EL (cell line): ENCODE measurements at places on chromosomes 6 and 20.
A peak's percentile ranks its signal among the peaks of the same experiment; 100 is the strongest.

GRCh38 chr6:93176070-93176469 is 243.3 kb downstream of the EPHA7 start:
- no peak for DNase-seq

- no peak for DNase-seq
Measured at GRCh38 chr20:57173041-57173440, 93.4 kb downstream of the BMP7 start.

DNA sequence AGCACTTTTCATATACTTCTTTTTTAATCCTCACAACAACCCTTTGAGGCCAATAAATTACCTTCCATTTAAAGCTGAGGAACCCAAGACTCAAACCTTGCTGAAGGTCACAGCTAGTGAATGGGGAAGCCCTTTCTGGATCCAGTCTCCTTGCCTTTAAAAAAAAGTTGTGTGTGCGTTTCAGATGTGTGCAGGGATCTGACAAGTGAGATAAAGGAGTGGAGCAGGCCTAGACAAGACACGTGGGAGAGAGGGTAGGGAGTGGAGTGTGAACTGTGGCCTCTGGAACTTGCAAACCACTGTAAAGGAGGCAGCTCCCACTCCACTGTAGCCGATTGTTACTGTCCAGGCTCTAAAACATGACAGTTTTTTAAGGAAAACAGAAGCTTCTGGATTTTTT is 1.9 kb downstream of the KLHL32 start:
- no peak for DNase-seq

DNA sequence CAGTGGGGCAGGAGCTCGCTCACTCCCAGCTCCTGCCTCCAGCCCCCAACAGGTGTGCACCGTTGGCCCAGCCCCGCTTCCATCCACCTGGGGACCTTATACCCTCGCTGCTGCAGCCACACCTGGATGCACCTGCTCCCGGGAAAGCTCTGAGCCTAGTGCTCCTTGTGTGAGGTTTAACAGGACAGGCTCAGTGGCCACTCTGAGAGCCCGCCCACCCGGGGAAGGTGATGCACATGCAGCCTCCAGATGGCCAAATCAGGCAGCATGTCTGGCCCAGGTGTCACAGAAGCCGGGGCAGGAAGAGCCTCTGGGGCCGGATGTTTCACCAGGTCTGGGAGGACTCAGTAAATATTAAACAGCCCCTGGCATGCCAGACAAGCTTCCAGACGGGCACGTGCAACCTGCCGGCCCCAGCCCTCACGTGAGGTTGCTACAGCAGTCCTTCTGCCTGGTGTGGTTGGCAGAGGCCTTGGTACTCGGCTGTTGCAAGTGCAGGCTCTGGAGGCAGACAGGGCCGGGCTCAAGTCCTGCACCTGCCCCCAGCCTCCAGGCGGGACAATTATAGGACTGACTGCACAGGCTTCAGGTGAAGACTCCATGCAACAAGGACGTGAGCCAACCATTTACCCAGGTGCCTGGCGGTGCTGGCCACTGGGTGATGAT is 66.9 kb downstream of the RIPOR3 start:
- no peak for DNase-seq

GRCh38 chr6:164546263-164546662 is 763.1 kb downstream of the C6orf118 start:
- DNase-seq, result no peak

DNA sequence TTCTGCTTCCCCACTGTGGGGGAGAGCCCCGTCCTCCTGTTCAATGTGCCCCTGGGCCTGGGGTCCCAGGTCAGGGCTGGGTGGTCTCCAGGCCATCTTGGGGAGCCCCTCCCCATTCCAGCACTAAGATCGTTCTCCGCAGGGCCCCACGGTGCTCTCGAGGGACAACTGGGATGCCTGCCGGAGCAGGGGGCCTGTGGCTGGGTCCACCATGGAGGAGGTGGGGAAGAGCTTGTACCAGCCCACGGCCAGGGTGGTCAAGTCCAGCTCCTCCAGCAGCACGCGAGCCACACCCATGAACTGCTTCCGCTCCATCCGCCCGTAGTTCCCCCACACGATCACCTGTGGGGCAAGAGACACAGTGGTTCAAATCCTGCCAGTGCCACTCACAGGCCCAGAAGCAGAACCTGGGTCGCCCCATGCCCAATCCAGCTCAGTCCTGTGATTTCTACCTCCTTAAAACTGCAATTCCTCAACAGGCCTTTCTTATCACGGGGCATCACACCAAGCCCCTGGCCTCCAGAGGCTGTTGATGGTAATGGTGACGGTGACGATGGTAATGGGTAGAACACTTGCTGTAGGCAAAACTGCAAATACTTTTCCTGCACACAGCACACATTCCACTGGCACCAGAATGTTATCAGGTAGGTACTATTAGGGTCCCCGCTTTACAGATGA is 10.5 kb downstream of the KCNK15 start:
- DNase-seq, result no peak

DNA sequence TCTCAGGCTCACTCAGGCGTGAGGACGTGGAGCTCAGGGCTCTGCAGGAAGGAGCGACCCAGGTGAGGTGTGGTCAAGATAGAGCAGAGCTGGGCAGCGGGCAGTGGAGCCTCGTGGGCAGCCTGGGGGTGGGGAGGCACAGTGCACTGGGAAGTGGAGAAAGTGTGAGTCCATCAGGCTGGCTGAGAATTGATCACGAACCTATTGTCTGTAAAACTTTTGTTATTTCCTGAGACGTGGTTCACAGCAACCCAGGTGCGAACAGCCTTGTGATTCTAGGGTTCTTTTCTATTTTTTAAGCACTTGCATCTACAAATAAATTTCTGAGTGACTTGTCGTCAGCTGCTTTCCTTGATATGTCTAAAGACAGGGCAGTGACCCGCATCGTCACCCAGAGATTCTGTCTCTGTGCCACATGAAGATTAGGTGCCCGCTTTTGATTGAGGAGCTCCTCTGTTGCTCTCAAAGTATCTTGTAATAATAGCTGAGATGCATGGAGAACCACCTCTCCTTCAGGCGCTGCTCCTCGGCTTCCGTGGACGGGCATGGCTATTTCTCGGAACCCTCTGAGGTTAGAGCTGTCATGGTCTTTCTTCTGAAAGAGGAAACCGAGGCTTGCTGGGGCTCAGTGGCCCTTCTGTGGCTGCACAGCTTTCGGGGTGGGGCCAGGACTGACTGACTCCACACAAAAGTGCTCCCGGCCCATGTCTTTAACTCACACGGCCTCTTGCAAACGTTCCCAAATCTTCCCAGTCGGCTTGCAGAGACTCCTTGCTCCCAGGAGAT is 662 bp upstream of the CCR6 start:
- no peak for DNase-seq

- DNase-seq, result no peak
Measured at GRCh38 chr6:134662077-134662700, 287.7 kb downstream of the ALDH8A1 start.

GRCh38 chr6:41170547-41171160 is 7.7 kb upstream of the TREM2 start:
- DNase-seq, result no peak

DNA sequence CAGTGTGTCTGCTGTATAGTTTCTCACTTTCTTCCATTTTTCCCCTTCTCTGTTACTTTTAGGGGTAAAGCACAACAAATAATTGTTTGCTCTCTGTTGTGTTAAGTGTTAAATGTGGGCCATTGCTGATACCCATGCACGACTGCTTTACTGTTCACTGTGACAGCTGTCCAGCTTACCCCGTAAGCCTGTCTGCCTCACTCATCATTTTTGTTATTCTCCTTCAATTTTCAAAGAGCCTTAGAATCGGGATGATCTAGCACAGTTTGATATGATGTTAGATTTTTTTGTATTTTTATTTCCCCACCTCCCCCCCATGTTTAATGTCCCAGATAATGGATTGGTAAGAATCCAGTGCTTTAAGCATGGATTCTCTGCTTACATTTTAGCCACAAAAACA is 41.2 kb upstream of the MLIP start:
- no peak for DNase-seq

GRCh38 chr6:22668307-22668706 is 98.9 kb downstream of the HDGFL1 start:
- no peak for DNase-seq

DNA sequence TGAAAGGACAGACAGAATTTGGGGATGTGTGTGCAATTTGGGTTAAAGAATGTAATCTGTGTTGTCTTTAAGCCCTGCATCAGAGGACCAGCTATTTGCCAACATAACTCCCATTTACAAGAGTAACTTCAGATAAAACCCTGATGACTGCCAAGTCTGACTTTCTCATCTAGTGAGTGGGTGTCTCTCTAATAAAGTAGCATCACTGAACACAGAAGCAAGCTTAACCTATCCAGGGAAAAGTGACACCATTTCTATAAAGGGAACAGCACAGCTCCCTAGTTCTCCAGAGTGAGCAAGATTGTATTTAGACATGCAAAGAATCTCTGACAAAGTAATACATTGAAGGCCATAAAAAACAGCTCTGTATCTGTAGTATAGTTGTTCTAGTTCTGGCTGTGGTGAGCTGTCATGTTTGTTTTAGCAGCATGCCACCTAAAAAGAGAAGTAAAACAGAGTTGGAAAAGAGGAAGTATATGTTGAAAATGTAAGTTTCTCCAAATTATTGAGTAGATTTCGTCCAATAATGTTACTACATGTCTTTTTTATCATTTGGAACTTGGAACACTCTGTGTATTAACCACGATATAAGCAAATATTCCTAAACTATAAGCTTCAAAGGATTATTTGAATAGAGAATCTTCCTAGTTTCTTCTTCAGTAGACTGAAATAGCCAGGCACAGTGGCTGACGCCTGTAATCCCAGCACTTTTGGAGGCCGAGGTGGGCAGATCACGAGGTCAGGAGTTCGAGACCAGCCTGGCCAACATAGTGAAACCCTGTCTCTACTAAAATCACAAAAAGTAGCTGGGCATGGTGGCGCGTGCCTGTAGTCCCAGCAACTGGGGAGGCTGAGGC is 8.8 kb upstream of the PIM1 start:
- DNase-seq, result peak; percentile 23

DNA sequence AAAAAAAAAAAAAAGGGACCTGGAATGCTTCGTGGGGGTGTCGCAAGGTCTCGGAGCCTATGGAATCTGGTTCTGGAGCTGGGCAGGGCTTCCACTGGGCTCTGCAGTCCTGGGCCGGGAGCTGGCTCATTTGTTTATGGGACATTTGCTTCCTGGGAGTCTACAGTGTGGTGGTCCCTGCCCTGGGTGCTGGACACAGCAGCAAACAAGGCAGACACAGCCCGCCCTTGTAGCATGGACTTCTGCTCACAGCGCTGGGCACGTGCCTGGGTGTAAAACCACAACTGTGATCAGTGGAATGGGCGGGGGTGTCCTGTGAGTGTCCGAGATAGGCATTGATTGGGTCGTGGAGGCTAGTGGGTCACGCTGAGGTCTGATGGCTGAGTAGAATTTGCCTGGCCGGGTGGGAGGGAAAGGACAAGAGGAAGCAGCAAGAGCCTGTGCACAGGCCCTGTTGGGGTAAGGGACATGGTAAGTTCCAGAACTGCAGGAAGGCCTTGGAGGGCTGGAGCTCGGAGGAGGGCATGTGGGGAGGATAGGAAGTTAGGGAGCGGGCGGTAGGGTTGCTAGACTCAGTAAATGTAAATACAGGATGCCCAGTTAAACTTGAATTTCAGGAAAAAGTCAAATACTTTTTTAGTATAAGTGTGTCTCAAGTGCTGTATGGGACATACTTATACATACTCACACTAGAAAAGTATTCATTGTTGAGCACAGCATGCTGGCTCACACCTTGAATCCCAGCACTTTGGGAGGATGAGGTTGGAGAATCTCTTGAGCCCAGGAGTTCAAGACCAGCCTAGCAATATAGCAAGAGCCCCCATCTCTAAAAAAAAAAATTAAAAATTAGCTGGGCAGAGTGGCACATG is 61.3 kb upstream of the PMEPA1 start:
- DNase-seq, result no peak

DNA sequence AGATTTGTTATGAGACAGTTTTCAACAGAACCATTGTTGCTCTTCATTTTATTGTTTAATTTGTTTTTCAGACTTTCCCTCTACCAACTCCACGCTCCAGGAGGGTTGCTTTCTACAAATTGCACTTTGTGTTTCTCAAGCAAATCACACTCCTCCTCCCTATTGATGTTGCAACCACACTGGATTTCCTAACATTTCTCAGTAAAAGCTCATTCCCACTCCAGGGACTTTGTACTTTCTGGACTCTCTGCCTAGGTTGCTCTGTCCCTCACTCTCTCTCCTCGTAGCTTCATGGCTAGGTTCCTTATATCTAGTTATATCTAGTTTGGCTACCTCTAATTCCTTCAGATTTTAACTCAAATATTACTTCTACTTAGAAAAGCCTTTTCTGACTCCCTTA is 20.3 kb downstream of the PGK2 start:
- no peak for DNase-seq

DNA sequence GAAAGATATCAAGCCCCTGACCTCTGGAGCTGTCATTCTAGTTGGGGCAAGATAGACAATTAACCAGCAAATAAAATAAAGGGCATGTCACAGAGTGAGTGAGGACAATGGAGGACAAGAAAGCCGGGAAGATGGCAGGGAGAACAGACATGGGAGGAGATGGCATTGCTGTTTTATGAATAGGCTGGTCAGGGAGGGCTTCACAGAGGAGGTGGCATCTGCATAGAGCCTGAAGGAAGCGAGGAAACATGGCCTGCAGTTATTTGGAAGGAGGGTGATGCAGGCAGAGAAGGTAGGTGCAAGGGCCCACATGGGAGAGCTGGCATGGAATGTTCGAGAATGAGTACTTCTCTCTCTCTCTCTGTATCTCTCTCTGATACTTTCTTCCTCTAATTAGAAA is 63.7 kb downstream of the EFCAB8 start:
- no peak for DNase-seq

GRCh38 chr6:150079604-150080003 is 10.7 kb upstream of the ULBP3 start:
- no peak for DNase-seq

DNA sequence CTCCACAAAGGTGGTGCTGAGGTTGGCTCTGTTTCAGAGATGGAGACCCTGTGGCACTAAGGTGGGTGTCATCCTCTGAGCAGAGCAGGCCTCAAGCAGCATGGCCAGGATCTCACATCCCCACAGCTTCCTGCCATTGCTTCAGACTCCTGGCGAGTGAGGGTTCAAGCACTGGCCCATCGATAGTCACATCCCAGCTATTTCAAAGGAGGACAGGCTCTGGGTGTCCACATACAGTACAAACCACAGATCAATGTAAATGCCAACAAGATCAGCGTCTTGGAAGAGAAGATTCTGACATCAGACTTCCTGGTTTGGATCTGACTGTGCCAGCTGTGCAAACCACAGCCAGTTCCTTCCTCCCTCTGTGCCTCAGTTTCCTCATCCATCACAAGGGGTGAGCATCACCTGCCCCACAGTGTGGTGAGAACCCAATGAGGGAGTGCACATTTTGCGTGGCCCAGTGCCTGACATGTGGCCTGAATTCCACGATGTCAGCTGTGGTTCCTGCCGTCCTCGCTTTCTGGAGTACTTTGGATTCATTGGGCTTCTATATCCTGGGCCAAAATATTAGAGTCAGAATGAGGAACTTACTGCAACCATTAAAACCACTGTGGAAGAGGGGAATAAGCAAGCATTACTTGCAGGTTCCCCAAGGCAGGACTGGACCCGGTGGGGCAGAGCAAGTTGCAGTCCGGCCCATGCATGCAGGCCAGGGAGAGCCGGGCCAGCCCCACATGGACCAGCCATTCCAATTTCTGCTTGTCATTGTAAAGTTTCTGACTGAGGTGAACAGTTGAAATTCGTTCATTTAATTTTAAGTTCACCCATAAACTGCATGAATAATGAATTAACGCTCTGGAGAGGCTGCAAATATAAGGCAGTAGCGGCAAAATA is 236.0 kb downstream of the TTLL2 start:
- no peak for DNase-seq
